Progenitor cell of endocrine pancreas (in vitro differentiated cells): ENCODE measurements at places on chromosomes 2 and 18. TPM values are rescaled to one million over a fixed set of nuclear protein-coding genes. Genes with fewer than 3 reads are reported as not detected.

Gene TMEM169
- total RNA-seq = 3.6 and 3.8 TPM in 2 replicates

Gene ELOA2
- total RNA-seq = not detected in 2 replicates

Gene TUBA4B
- total RNA-seq = not detected in 2 replicates

Gene IL36A
- not detected in 2 replicates for total RNA-seq

Gene IGFBP2
- 249 and 274 TPM in 2 replicates for total RNA-seq

Gene EPB41L5
- total RNA-seq = 75.3 and 77.8 TPM in 2 replicates

Gene RAX
- not detected in 2 replicates for total RNA-seq

Gene MDH1B
- total RNA-seq = 2.8 and 3.0 TPM in 2 replicates

Gene TBR1
- total RNA-seq = not detected in 2 replicates

Gene RESP18
- total RNA-seq = not detected in 2 replicates

Gene TMEM200C
- 8.6 and 9.3 TPM in 2 replicates for total RNA-seq

Gene MAPK4
- total RNA-seq = 14.8 and 16.3 TPM in 2 replicates

Gene MARCHF4
- 2.0 and 2.2 TPM in 2 replicates for total RNA-seq

Gene STAM2
- total RNA-seq = 32.8 and 36.2 TPM in 2 replicates

Gene RAB6C
- total RNA-seq = 0.24 TPM in 1 of 2 replicates, not detected in the other

Gene CD8B2
- total RNA-seq = not detected in 2 replicates

Gene TEX44
- total RNA-seq = not detected in 2 replicates

Gene LYG2
- total RNA-seq = not detected in 2 replicates

Gene UGT1A4
- total RNA-seq = not detected in 2 replicates

Gene BMP10
- not detected in 2 replicates for total RNA-seq

Gene NOL4
- total RNA-seq = 5.7 TPM in 2 replicates

Gene NR4A2
- 7.9 and 8.3 TPM in 2 replicates for total RNA-seq

Gene ADGRF3
- total RNA-seq = 2.0 and 3.8 TPM in 2 replicates

Gene STPG4
- total RNA-seq = 0.33 and 0.34 TPM in 2 replicates

Gene ANKRD62
- total RNA-seq = not detected in 2 replicates

Gene RAD51AP2
- 0.07 and 0.13 TPM in 2 replicates for total RNA-seq
